CMK (cell line): ENCODE measurements at places on chromosomes 12 and 14.

GRCh38 chr12:77728018-77728417 lies 102.7 kb upstream of the NAV3 start:
- DNase-seq: no peak

DNA sequence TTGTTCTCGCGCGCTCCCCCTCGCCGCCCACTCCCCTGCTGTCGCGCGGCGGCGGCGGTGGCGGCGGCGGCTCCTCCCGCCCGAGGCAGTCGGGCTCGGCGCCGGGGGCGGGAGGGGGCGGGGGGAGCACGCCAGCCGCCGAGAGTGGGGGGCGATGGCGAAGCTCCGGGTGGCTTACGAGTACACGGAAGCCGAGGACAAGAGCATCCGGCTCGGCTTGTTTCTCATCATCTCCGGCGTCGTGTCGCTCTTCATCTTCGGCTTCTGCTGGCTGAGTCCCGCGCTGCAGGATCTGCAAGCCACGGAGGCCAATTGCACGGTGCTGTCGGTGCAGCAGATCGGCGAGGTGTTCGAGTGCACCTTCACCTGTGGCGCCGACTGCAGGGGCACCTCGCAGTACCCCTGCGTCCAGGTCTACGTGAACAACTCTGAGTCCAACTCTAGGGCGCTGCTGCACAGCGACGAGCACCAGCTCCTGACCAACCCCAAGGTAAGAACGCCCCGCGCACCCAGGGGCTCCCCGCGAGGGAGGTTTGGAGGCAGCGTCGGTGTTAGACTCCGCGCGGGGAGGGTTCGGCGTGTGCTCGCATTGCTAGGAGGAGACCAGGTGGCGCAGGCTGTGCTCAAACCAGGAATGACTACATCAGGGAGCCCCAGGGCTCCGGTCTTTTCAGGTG lies 629 bp downstream of the KCNMB4 start:
- no peak for DNase-seq

DNA sequence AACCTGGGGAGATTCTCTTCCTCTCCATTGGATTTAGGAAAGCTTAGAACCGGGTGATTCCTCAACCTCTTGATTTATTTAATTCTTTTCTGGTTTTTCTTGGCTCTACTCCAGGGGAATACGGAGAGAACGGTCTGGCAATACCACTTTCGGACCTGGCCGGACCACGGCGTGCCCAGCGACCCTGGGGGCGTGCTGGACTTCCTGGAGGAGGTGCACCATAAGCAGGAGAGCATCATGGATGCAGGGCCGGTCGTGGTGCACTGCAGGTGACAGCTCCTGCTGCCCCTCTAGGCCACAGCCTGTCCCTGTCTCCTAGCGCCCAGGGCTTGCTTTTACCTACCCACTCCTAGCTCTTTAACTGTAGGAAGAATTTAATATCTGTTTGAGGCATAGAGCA lies 67.6 kb downstream of the PTPN11 start:
- no peak for DNase-seq

GRCh38 chr12:112595410-112595809 lies 176.7 kb downstream of the PTPN11 start:
- no peak for DNase-seq

- DNase-seq: no peak
Observed at GRCh38 chr12:26212988-26213387, 17.6 kb downstream of the SSPN start.

DNA sequence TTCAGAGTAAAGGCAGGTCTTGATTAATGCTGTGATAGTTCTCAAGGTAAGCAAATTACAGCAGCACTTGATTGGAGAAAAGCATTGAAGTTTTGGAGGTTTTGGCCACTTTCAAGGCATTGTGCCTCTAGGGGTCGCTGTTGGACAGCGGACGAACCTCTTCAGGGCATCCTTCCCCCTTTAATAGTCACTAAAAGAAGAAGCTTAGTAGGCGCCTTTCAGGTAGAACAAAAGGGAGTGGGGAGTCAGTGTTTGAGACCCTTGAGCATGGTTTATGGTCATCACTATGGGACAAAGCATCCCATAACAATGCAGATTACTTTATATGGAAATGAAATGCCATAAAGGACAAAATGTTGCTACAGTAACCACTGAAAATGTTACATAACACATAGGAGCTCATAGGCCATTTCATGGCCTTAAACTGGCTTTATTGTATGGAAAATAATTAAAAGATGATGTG lies 199.5 kb upstream of the DCN start:
- no peak for DNase-seq

- no peak for DNase-seq
Observed at GRCh38 chr14:61501714-61502458, 180.5 kb downstream of the PRKCH start.

- DNase-seq: no peak
Observed at GRCh38 chr12:112420740-112421139, 2.0 kb downstream of the PTPN11 start.

DNA sequence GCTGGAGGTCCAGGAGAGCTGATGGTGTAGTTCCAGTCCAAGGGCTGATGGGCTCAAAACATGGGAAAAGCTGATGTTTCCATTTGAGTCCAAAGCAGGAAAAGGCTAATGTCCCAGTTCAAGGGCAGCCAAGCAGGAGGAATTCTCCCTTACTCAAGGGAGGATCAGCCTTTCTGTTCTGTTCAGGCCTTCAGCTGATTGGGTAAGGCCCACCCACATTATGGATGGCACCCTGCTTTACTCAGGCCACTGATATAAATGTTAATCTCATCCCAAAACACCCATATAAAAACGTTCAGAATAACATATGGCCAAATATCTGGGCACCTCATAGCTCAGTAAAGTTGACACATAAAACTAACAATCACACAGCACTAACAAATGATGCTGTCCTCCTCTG lies 64.1 kb downstream of the SAMD4A start:
- no peak for DNase-seq

DNA sequence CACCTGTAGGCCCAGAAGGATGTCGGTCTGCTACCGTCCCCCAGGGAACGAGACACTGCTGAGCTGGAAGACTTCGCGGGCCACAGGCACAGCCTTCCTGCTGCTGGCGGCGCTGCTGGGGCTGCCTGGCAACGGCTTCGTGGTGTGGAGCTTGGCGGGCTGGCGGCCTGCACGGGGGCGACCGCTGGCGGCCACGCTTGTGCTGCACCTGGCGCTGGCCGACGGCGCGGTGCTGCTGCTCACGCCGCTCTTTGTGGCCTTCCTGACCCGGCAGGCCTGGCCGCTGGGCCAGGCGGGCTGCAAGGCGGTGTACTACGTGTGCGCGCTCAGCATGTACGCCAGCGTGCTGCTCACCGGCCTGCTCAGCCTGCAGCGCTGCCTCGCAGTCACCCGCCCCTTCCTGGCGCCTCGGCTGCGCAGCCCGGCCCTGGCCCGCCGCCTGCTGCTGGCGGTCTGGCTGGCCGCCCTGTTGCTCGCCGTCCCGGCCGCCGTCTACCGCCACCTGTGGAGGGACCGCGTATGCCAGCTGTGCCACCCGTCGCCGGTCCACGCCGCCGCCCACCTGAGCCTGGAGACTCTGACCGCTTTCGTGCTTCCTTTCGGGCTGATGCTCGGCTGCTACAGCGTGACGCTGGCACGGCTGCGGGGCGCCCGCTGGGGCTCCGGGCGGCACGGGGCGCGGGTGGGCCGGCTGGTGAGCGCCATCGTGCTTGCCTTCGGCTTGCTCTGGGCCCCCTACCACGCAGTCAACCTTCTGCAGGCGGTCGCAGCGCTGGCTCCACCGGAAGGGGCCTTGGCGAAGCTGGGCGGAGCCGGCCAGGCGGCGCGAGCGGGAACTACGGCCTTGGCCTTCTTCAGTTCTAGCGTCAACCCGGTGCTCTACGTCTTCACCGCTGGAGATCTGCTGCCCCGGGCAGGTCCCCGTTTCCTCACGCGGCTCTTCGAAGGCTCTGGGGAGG lies at the start of gene LTB4R:
Gene LTB4R, plus strand, starts transcription at position 857 of the 959 bp plus-strand sequence. CDS start 4,150 bp downstream, outside the sequence.
- no peak for DNase-seq

GRCh38 chr14:57732463-57733285 lies 133.2 kb downstream of the SLC35F4 start:
- no peak for DNase-seq

GRCh38 chr12:89273525-89273924 lies 78.8 kb downstream of the DUSP6 start:
- DNase-seq: no peak

GRCh38 chr12:6070472-6071257 lies 53.8 kb downstream of the VWF start:
- no peak for DNase-seq

- DNase-seq: no peak
Observed at GRCh38 chr14:80239631-80240030, 28.3 kb upstream of the DIO2 start.

GRCh38 chr14:105207460-105207901 lies 26.4 kb upstream of the NUDT14 start:
- DNase-seq: no peak

DNA sequence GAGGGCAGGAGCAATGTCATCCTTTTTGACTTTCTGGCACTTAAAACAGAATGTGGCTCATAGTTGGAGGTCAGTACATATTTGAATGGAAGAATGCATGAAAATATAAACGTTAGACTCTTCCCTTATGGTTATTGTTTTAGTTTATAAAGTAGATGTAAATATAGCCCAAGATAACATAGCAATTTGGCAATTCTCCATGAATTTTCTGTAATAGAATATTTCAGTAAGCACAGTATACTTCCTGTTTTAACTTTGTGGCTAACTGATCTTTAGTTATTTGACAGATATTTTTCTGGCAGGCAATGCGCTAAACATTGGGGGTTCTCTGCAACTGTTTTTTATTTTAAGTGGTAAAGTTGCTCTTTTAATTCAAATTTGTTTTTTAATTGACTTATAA lies 763.0 kb downstream of the NRXN3 start:
- no peak for DNase-seq

GRCh38 chr14:92109490-92109889 lies 3.1 kb upstream of the ATXN3 start:
- no peak for DNase-seq

DNA sequence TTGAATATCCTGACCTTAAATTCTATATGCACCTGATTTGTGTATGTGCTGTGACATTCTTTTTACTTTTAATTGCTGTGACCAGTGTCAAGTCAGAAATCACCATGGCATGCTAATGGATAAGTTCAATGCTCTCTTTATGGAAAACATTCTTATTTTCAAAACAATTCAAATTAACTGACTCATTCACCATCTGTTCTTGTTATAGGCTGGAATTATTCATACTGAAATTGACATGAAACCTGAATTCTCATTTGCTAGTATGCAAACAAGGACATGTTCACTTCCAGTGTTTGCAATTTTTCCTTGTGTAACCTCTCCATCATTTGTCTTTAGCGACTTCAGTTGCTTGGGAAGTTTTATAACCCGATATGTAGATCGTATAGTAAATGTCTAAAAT lies at the start of gene TAS2R30:
Gene TAS2R30, minus strand, starts transcription at position 340 of the 400 bp plus-strand sequence. CDS start 400 bp downstream, outside the sequence.
- no peak for DNase-seq

- no peak for DNase-seq
Observed at GRCh38 chr12:70008944-70009343, 183.9 kb downstream of the MYRFL start.

DNA sequence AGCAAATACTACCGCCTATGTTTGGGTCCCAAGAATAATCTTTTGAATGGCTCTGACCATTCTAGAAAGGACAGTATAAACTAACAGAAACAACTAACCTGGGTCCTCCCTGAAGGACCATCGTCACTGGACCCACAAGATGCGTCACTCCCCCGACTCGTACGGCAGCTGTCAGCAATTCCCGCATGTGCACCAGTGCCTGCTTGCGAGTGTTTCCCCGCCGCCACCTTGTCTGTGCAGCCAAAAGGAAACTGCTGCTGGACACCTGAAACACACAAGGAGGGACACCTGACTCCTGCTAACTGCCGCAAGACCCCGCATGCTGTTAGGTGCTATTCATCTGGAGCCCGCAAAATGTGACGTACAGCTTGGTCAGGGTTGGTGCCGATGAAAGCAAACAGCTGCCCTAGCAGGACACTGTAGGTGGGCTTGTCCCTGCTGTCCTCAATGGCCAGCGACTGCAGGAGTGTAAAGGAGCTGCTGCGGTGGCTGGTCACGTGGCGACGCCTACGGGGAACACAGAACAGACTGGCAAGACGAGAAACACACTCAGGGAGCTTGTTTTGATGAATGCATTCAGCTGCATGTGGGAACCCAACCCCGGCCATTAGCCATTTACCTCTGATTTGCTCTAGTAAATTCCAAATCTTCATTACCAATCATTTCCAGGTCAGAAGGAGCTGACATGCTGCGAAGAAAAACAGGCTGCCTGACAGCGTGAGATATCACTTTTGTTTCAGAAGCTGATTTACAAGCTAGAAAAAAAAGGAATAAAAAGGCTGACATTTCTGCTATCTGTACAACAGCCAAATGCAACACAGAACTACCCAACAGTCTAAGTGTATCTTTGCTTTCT lies 118.1 kb downstream of the TRAFD1 start:
- no peak for DNase-seq

DNA sequence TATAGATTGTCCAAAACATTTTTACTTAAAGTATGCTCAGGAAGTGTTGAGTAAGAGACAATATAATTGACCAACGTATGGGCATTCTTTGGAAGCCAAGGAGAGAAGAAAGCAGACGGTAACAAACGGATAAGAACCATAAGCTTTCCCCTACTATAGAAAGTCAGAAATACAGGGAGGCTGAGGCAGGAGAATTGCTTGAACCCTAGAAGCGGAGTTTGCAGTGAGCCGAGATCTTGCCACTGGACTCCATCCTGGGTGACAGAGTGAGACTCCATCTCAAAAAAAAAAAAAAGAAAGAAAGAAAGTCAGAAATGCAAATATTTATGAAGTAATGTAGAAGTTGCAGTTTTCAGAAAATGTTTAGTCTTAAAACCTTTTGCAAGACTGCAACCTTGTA lies 51.2 kb upstream of the PCED1B start:
- DNase-seq: no peak

- DNase-seq: no peak
Observed at GRCh38 chr14:77409131-77409533, 14.2 kb downstream of the NOXRED1 start.

DNA sequence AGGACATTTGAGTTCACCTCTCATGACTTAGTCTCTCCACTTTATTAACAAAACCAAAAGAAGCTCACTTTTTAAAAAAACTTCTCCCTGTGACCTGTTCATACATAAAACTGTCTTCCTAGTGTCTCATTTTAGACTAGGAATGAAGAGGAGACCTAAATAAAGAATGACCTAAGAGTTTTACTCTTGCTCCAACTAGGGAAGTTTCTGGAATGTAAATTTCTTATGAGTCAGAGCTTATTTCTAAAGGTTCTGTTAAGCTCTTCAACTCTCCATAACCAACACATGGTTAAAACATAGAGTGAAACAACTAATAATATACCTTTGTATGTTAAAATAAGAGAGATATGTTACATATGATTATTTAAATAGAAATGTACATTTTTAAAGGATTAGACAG lies 369.8 kb downstream of the EMP1 start:
- DNase-seq: no peak

- DNase-seq: no peak
Observed at GRCh38 chr14:24408764-24409163, 10.0 kb downstream of the NYNRIN start.

DNA sequence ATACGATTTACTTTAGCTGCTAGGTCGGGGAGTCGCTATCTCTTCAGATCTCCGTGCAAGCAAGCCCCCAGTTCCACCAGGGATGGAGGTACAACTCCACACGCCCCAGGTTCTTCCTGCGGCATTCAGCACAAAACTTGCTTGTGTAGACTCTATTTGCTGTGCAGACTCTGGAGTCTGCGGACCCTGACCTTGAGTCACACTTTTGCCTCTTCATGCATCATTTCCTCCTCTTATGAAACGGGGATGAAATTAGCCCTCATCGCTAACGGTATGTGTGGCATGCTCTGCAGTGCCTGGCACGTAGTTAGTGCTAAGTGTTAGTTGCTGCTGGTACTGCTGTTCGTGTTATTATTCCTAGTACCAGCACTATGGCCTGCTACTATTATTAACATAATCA lies 84.4 kb downstream of the TMEM132D start:
- no peak for DNase-seq
